ENCODE measurements at places on chromosomes 2 and 18. TPM values are rescaled to one million over a fixed set of nuclear protein-coding genes. Genes with fewer than 3 reads are reported as not detected.

DNA sequence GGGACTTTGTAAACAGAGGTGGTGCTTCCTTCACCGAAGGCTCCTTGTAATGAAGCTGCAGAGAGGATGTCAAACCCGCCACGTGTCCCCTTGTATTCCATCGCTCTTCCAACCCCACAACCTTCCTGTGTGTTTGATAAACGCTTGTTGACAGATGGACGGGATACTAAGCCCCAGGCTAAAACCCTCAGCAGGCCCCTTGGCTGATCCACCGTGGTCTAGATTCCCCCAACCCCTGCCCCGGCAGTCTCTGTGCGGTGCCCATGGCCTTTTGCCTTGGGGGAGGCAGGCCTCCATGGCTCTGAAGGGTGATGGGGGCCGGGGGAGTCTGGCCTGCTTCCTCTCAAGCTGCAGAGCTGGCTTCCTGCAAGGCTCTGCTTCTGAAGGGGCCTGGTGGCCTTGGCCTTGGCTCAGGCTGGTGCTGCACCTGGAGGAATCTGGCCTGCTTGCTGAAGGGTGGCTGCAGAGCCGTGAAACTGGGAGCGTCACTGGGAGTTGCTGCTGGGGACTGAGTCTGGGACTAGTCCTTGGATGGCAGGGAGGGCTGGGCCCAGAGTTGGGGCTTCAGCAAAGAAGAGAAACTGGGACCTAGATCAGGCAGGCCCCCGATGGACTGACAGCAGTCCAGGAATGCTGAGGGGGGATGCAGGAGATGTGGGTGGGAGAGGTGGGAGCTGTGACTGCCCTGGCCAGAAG is 9.6 kb upstream of the NTSR2 start:
- H3K27me3 ChIP-seq = peaks cover 40% of the 10 kb centered on the region
- no peak for DNase-seq
- H3K36me3 ChIP-seq = no peaks in the 10 kb centered on the region
- H3K27ac ChIP-seq = no peak overlapping the region

- H3K27ac ChIP-seq = peak overlapping the region; percentile 12
- peaks cover 22% of the 10 kb centered on the region for H3K4me1 ChIP-seq
- DNase-seq = no peak
- H3K27me3 ChIP-seq = peaks cover 29% of the 10 kb centered on the region
These were observed 16.8 kb upstream of the ANKRD53 start for GRCh38 chr2:70961648-70961994.

DNA sequence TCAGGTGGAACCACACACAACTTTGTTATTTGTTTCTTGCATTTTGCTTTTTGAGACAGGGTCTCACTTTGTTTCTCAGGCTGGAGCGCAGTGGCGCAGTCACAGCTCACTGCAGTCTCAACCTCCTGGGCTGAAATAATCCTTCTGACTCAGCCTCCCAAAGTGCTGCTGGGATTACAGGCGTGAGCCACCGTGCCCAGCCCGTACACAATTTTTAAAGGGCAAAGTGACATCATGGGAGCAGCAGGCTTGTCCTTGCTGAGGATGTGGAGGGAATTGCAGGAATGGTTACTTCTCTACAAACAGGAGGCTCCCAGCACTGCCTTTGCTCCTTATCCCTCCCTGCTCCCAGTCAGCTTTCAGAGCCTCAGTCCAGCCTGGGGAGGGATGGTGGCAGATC is 355.9 kb upstream of the KLHL29 start:
- H3K4me1 ChIP-seq = no peaks in the 10 kb centered on the region
- no peak overlapping the region for H3K4me3 ChIP-seq
- H3K27me3 ChIP-seq = no peaks in the 10 kb centered on the region
- DNase-seq = no peak
- no peaks in the 10 kb centered on the region for H3K36me3 ChIP-seq

GPR55 gene
- total RNA-seq = 8.9 TPM

DNA sequence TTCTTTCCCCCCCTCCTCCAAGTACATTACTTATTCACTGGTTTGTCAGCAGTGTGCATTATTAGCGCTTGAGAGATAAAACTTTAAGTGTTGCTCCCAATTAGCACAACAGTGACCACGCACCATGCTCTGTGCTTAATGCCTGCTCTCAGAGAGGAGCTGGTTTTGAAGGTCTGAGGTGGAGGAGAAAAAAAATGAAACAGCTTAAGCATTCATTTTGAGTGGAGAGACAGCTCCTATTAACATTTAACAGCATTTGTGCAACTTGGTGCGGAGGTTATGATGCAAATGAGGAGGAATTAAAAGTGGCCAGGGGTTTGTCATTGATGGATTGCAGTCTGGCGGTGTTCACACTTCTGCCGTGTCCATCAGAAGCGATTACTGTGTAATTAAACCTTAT is 141.8 kb downstream of the FIGN start:
- H3K27me3 ChIP-seq = no peaks in the 10 kb centered on the region
- H3K36me3 ChIP-seq = no peaks in the 10 kb centered on the region
- H3K4me1 ChIP-seq = no peaks in the 10 kb centered on the region
- H3K4me3 ChIP-seq = no peak overlapping the region
- H3K27ac ChIP-seq = no peak overlapping the region
